ENCODE measurements at places on chromosomes 1 and 21.

GRCh38 chr1:87359586-87359985 is 30.9 kb downstream of the LMO4 start:
- DNase-seq, result no peak

- DNase-seq, result no peak
These were observed 300 bp downstream of the USP24 start for GRCh38 chr1:55214934-55215193.

DNA sequence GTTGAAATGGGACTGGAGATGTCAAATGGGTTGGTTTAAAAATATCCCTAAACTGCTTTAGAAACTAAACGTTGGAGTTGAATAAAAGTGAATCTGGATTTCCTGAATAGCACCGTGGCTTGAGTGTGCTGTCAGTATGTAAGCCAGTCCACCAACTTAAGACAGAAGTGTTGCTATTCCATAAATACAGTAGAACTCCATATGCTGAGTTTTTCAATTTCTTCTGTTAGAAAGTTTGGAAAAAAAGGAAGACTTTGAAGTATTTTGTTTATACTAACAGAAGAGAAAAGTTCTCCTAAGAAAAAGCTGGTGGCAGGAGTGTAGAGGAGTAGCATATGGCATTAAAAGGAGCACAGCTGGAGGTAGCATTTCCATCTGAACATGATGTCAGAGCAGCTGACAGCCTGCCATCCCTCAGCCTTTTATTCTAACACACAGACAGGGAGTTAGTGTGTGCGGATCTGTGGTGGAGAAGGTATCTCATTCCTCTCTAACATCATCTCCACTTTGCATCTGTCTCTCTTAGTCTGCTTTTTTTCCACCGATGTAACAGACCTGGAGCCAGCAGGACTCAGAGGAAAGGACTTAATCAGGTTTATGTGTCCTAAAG is at the start of gene ZBTB18:
TSS of gene ZBTB18 (plus strand) at position 449 of the 610 bp plus-strand sequence. CDS start at position 598, 149 bp downstream.
- DNase-seq, result no peak

DNA sequence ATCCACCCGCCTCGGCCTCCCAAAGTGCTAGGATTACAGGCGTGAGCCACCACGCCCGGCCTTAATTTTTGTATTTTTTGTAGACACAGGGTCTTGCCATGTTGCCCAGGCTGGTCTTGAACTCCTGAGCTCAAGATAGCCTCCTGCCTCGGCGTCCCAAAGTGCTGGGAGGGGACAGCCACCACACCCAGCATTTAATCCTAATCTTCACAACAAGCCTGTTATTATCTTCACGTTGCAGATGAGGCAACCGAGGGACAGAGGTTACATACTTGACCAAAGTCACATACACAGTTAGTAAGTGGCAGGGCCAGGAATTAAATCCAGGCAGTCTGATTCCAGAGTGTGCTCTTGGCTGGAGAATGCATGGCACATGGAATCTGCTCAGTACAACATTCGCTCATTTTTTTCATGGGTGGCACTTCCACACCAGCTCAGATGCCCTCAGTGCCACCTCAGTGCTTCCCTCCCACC is 4.8 kb upstream of the GPR37L1 start:
- no peak for DNase-seq

GRCh38 chr1:165452336-165453130 is 7.6 kb upstream of the RXRG start:
- no peak for DNase-seq

- DNase-seq, result no peak
These were observed 117.4 kb upstream of the PLPPR5 start for GRCh38 chr1:99122039-99122438.

DNA sequence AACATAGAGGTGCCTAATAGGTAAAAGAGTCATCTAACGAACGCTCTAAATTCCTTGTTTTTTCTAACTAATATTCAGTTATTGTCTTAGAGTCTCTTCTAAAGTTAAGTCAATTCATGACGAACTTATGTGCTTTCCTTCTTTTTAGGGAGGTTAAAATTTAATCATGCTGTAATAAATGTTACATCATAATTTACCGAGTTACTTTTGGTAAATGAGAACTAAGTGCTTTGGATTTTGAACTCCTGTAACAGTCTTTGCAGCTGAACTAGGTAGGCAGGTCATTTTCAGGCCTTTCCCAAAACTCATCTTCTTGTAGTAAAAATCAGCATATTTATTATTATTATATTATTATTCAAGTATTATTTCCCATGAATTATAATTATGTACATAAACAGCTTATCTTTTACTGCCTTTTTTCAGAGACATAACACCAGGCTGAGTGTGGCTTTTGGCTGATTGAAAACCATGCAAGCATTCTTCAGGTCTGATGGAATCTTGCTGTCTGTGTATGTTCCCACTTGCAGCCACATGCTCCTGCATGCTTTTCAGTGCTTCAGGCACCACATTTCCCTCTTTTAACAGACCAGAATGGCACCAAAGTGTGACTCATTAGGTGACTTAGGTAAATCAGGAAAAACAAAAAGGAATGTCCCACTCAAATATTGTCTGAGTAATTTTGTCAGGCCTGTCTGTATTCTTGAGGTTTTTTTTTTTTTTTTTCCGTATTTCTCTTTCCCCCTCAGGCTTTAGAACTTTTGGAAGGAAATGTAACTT is 81.0 kb upstream of the CD55 start:
- no peak for DNase-seq

GRCh38 chr1:54973205-54973921 is 7.1 kb upstream of the TMEM61 start:
- no peak for DNase-seq

DNA sequence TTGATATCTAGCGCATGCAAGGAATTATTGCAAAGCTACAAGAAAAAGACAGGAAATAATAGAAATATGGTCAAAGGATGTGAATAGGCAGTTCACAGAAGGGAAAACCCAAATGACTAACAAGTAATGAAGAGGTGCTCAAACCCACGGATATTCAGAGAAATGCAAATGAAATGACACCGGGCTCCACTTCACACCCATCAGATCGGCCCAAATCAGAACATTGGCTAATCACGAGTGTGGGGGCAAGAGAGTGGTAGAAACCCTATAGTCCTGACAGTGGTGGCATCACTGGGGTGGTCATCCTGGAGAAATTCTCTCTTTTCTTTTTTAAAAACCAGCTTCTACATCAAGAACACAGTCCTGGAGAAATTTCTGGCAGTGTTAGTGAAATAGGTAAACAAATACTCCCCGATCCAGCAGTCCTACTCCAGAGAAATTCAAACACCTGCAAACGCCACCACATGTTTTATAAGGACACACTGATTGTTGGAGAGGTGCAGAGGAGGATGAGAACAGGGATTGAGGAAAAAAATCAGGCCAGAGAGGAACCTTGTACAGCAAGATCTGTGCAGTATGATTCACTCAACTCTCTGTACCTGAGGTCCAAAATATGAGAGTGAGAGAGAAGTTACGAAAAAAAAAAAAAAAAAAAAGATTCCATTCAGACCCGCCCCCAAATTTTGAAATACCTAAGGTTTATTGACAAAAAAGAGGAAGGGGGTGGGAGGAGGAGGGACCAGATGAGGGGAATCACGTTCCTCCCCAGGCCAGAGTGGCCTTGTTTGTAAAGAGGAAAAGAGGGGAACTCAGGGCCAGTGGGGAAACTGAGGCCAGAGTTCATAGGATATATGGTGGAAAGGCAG is 9.2 kb upstream of the TNFRSF1B start:
- no peak for DNase-seq

GRCh38 chr1:212702672-212703071 is 3.0 kb upstream of the BATF3 start:
- DNase-seq, result no peak

- DNase-seq, result no peak
These were observed 15.1 kb upstream of the PIGV start for GRCh38 chr1:26772687-26773086.

- no peak for DNase-seq
These were observed 123.1 kb downstream of the PGBD5 start for GRCh38 chr1:230303069-230303468.

DNA sequence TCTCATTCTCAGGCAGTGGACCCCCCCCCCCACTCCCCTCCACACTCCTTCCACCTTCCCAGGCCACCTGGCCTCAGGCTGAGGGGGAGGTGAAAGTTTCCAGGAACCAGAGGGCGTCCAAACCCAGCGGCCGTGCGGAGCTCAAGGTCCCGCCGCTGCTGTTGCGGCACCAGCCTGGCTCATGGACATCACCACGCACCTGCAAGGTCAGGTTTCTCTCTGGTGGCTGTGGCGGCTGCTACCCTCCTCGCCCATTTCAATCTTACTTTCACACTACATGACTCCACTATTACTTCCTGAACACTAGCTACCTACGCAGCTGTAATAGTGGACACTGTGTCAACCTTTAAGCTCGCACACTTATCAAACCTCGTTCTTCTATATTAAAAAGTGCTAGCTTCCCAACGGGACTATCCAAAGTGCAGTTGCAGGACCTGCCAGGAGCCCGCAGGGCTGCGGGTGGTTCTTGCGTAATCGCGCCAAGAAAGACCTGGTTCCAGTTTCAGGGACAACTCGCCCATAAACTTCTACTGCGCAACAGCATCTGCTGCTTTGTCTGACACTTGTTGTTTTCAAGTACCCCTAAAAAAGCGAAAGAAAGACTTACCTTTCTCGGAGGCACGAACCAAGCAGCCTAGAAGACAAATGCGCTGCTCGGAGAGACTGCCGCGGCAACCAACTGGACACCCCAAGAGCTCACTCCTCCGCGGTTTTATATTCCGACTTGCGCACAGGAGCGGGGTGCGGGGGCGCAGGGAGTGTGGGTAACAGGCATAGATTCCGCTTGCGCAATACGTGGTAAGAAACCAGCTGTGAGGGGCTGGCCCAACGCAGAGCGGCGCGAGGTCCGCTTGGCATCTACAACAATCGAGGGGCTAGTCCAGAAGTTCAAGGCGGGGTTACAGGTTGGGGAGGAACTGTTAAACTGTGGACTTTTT is at the start of gene DIRAS3:
TSS of gene DIRAS3 (minus strand) at position 687 of the 938 bp plus-strand sequence. CDS start 3,330 bp downstream, outside the sequence.
- DNase-seq, result no peak

- no peak for DNase-seq
These were observed 35.7 kb downstream of the TTC39A start for GRCh38 chr1:51294566-51295184.

- DNase-seq, result no peak
These were observed 10.2 kb downstream of the ECE1 start for GRCh38 chr1:21280011-21280471.

GRCh38 chr1:59294423-59294822 is 2.5 kb upstream of the FGGY start:
- DNase-seq, result no peak

- no peak for DNase-seq
These were observed 467.4 kb downstream of the COL11A1 start for GRCh38 chr1:102640872-102641271.

- DNase-seq, result no peak
These were observed 34.4 kb downstream of the NID1 start for GRCh38 chr1:236030534-236030933.

DNA sequence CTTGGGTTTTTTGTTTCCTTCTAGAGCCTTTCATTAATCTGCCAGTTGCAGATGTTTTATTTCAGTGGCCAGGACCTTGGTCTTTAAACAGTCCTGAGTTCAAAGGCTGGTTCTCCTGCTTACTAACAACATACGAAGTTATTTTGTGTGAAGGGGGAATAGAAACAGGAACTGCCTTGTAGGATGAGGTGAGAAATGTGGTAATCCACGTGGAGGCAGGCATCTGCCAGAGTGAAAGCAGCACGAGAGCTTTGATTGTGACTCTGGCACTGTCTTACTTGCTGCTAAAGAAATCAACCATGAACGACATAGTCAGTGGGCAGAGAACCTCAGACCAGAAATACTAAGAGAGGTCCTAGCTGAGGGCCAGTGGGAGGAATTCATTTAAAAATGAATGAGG is 30.4 kb downstream of the TMEM63A start:
- DNase-seq, result no peak

DNA sequence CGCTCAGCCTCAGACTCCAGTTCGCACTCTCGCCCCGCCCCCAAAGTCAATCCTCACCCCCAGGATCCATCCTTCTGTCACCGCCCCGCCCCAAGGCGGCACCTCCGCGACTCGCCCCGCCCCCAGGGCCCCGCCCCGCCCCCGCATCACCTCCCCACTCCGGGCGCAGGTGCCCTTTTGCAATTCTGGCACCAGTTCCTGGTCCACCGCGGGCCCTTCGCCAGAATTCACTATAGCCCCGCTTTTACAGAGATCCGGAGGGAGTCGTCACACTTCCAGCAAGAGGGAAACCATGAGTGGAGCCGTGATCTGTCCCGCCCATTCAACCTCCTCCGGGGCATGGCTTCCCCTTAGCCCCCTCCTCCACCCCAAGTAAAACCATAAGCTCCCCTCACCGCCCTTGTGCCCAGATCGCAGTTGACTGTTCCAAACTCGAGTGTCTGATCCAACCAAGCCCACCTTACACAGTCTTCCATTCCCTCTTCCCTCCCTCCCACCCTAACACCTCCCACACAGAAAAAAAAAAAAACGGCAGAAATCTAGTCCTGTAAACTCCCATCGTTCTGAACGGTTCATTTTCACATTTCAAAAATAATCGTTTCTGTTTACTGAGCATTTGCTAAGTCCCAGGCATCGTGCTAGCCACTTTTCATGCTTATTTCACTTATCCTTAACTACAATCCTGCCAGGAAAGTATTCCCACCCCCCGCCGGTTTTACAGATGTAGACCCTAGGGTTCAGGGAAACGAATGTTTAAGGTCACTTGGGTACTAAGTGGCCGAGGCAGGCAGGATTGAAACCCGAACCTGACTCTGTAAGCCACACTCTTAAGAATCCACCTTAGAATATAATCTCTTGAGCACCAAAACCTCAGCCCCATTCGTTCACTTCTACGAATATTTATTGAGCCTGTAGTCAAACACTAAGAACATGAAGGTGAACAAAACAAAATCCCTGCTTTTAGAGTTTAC is 1.3 kb upstream of the DNAJC16 start:
- no peak for DNase-seq

GRCh38 chr1:7623842-7624241 is 147.3 kb upstream of the VAMP3 start:
- no peak for DNase-seq

DNA sequence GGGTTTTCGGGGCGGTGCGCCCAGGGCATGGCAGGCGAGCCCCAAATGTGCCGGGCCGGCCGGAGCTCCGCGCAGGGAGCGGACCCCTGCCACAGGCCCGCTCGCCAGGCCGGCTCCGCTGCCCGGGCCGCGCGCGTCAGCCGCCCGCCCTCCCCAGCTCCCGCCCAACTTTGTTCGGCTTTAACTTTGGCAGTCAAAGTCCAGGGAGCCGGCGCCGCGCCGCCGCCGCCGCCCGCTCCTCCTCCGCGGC is 488 bp downstream of the SLC35D1 start:
- no peak for DNase-seq

DNA sequence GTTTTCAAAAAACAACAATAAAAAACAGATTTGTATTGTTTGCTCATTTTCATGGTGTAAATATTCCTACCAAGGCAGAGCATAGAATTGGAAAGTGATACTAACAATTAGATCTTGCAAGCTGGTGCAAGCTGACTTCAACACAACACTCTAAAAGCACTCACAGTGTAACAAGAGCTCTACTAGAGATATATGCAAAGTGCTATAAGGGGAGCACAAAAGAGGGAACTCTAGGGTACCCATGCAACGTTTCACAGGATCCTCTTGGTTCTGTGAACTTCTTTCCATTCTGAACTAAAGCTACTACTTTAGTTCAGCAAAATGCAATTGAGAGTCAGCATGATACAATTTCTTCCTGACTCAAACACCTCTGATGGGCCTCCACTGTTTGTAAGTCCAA is 78.3 kb downstream of the ATP1B1 start:
- no peak for DNase-seq
